ENCODE measurements at places on chromosomes 13 and 19.

- no peak for DNase-seq
These were observed 21.7 kb upstream of the LAMP1 start for GRCh38 chr13:113275387-113275786.

GRCh38 chr13:110126391-110126961 is 180.5 kb downstream of the COL4A1 start:
- DNase-seq: peak; percentile 71

- DNase-seq: peak; percentile 74
These were observed 41.7 kb upstream of the CEACAM20 start for GRCh38 chr19:44570984-44571684.

- peak; percentile 77 for DNase-seq
These were observed 47.4 kb upstream of the RCBTB2 start for GRCh38 chr13:48580185-48580803.

- no peak for DNase-seq
These were observed 9.6 kb upstream of the KL start for GRCh38 chr13:33006638-33007037.

GRCh38 chr13:100389617-100390016 is 199.0 kb downstream of the GGACT start:
- DNase-seq: no peak

DNA sequence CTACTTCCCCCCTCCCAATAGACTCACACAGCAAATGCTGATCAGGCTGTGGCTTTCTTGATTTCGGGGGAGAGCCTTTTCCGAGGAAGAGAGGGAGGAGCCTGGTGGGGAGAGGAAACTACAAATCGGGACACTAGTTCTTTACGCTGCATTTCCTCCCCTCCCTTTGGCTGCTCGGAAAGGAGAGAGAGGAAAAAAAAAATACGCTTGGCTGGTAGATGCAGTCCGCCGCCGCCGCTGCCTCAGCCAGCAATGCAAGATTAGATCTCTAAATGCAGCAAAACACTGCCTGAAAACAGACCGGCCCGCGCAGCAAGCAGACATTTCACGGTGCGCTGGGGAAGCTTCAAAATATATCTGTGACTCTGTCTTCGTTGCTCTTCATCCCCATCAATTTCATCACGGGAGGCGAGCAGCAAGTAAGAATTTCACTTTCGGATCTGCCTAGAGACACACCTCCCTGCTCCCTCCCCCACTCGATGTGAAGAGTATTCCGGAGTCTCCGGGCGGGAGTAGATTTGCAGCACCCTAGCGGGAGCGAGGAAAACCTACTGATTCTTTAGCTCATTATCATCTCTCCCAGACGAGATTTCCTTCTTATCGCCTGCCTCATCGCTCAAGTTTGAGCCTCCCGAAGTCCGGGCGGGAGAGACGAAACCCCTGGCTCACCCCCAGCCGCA is at the start of gene PCDH17:
PCDH17 (plus strand) TSS at position 149 of the 680 bp plus-strand sequence. CDS start 803 bp downstream, outside the sequence.
- DNase-seq: peak; percentile 73

DNA sequence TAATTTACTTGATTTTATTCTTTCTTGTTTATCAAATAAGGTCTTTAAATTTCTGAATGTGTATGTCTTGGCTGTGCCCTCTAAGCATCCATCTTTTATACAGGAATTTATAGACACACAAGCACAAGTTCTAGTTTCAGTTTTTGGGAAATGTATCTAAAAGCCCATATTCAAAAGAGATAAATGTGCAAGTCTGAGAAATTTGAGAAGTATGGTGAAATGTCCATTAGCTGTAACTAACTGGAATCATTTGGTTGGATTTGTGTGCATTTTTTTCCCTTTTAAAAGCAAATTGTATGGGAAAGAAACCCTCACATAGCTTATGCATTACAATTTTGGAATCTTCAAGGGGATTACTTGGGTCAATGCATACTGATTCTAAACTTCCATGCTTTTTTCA is 532.0 kb downstream of the KLF5 start:
- no peak for DNase-seq

DNA sequence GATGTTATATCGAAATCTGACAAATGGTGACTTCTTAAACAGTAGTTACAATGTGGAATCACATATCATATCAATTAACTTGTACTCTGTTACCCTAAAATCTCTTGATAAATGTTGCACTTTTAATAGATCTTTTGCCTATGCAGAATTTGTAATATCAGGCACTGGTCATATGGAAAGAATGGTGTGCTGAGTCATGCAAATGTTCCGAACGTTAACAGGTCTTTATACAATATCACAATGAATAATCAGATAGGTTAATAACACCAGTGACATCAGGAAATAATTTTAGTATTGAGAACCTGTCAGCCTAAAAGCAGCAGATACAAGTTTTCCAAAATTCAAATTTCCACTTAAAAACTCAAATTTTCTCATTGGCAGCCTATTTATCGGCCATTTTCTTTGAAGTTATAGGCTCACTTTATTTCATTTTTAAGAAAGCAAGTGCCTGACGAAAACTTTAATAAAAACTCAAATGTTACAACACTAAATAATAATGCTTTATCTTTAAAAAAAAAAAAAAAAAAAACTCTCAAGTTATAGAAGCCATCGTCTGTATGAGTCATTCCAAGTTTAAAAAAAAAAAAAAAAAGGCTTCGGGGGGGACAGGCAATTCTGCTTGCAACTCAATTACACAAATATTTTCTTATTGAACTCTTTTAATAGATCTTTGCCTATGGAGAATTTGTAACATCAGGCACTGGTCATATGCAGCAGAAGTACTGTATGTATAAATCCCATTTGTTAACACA is 180.9 kb downstream of the DIAPH3 start:
- no peak for DNase-seq

DNA sequence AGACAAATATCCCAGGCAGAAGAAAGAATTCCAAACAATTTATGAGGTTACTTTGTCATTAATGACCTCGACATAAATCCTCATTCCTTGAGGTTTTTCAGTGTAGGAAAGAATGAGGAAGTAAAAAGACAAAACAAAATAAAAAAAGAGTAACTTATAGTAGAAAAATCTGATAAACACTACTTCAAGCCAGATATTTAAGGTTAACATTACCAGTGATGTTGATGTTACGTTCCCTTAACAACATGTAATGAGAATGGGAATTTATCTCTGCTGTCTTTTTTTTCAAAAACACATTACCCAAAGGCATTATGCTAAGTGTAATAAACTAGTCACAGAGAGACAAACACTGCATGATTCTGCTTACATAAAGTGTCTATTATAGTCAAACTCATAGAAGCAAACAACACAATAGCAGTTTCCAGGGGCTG is 935.1 kb downstream of the SLITRK1 start:
- DNase-seq: no peak

- no peak for DNase-seq
These were observed 2.7 kb downstream of the TPP2 start for GRCh38 chr13:102599426-102600012.

DNA sequence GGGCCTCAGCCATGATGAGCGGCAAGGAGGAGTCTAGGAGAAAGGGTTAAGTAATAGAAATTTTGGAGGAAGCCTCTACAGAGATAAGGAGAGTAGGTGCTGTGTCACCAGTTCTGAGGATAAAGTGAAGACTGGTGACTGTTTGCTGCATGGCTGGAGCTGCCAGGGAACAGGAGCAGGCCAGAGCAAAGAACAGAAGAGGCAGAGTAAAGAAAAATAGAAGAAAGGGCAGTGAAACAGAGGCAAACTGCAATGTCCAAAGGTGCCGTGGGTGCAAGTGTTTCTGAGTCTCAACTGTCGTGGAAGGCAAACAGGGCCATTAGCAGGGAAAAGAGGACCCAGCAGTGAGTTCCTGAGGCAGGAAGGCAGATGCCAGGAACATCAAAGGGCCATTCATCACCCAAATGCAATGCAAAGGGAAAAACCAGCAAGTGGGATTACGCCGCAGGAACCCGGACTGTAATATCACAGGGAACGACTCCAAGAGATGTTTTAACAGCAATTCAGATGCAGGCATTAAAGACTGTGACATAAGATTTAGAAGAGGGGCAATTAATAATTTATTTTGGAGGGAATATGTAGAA is 318.3 kb downstream of the FOXO1 start:
- DNase-seq: no peak

GRCh38 chr13:43783820-43784219 is 3.0 kb downstream of the ENOX1 start:
- DNase-seq: peak; percentile 54

GRCh38 chr19:5827891-5828660 is 11.4 kb downstream of the FUT6 start:
- DNase-seq: peak; percentile 97

- no peak for DNase-seq
These were observed 15.7 kb upstream of the FBXL3 start for GRCh38 chr13:77042566-77043177.

DNA sequence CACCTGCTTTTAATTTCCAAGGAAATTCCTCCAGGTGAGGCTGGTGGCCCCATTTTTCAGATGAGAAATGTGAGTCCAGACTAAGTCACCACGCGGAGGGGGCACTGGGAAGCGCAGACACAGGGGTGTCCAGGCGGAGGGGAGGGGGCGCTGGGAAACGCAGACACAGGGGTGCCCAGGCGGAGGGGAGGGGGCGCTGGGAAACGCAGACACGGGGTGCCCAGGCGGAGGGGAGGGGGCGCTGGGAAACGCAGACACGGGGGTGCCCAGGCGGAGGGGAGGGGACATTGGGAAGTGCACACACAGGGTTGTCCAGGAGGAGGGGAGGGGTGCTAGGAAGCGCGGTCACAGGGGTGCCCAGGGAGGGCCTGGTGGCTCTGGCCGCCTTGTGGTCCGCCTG is 3.5 kb downstream of the GRK1 start:
- DNase-seq: no peak

DNA sequence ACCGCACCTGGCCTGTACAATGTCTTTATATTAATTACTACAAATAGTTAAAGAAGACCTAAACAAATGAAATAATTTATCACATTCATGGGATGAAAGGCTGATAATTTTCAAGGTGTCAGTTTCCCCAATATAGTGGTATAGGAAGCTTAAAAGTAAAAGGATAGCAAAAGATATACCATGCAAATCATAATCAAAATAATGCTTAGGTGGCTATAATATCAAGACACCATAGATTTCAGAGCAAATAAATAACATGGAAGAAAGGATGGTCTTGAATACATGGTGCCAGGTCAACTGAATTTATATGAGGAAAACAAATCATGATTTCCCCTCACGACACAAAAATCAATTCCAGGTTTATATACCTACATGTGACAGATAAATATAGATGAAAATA is 4.8 kb downstream of the ZNF790 start:
- no peak for DNase-seq

DNA sequence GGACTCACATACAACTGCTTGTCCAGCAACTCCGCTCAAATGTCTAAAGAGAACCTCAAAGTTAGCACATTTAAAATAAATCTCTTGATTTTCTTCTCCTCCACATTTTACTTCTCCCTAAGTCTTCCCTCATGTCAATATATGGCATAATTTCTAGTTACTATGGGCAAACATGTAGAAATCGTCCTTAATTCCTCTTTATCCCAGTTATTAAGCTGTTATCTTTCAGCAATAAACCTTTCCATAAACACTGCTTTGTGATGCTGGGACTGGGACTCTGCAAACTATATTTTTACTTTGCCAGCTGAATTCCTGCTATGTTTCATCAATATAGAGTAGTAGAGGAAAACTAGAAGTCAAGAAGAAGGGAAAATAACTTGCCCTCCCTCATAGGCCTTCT is 99.7 kb downstream of the KCNRG start:
- DNase-seq: no peak

- no peak for DNase-seq
These were observed 195.7 kb downstream of the KLF12 start for GRCh38 chr13:73938372-73939070.

GRCh38 chr13:74174810-74175209 is 40.6 kb upstream of the KLF12 start:
- no peak for DNase-seq

GRCh38 chr13:20503088-20504083 is 22.3 kb downstream of the CRYL1 start:
- DNase-seq: no peak

DNA sequence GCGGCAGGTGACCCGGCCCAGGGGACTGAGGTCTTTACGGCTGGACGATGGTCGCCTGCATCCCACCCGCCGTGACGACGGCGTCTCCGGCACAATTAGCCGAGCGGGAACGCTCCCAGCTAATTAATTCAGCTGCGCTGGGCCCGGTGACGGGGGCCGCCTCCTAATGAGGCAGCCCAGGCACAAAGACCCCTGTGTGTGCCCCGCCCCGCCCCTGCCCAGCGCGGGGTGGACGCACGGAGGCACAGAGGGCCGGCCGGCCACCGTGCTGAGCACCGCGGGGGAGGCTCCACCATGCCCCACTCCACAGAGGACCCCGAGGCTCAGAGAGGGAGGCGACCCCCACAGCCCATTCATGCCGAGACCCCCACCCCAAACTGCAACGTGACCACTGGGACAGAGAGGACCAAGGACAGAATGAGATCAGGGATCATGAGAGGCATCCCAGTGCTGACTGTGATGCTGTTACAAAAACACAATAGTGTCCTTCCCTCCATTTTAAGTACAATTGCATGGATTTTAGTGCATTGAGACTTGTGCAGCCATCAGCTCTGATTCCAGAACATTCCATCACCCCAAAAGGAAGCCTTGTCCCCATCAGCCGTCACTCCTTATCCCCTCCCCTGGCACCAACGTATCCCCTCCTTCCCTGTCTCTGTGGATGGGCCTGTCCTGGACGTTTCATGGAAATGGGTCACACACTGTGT is 17.0 kb downstream of the EFNA2 start:
- no peak for DNase-seq

DNA sequence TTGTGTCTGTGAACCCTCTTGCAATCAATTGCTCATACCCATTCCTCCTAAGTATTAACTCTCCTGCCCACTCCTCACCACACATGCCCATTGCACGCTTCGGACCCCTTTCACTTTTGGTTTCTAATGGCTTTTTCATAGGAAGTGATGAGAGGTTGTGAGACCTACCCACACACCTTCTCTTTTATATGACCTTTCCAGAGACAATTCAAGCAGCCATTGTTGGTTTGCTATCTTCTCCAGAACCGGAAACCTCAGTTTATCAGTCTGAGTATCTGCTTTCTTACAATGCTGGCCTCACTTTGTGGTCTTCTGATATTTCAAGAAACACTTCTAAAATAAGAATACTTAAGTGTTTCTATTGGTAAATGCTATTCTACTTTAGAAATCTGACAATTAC is 1550.8 kb upstream of the SLC10A2 start:
- no peak for DNase-seq

GRCh38 chr13:74138241-74138640 is 4.0 kb upstream of the KLF12 start:
- no peak for DNase-seq

DNA sequence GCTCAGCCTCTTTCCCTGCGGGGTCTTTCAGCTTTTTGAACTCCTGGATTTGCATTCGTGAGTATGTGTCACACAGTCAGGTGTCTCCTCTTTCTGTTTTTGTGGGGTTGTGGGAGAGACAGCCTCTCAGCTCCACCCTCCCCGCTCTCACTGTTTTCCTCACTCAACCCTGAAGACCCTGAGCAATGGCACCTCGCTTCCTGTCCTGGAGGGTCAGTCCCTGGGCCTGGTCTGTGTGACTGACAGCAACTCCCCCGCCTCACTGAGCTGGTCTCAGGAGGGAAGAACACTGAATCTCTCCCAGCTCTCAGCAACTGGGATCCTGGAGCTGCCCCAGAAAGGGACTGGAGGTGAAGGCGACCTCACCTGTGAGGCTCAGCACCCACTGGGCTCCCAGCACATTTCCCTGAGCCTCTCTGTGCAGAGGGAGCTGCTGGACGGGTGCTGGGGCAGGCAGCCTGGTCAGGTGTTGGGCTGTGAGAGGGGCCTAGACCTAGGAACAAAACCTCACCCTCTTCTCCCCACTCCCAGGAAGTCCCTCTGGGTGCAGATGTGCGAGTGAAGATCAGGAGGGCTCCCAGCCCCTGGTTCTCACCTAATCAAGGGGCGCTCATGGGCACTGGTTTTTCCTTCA is 4.2 kb upstream of the SIGLEC7 start:
- no peak for DNase-seq
